Nephron progenitor cell (in vitro differentiated cells): ENCODE measurements at places on chromosomes 3 and 15.

- no peaks in the 10 kb centered on the region for H3K36me3 ChIP-seq
- H3K27me3 ChIP-seq = peaks cover 21% of the 10 kb centered on the region
- no peak overlapping the region for H3K4me3 ChIP-seq
- H3K27ac ChIP-seq = no peak overlapping the region
- H3K4me1 ChIP-seq = peaks cover 44% of the 10 kb centered on the region
Observed at GRCh38 chr15:65050270-65050669, 5.1 kb downstream of the SLC51B start.

- no peaks in the 10 kb centered on the region for H3K27me3 ChIP-seq
- DNase-seq = no peak
- no peak overlapping the region for H3K4me3 ChIP-seq
- H3K36me3 ChIP-seq = peaks cover 5% of the 10 kb centered on the region
- no peak overlapping the region for H3K27ac ChIP-seq
Observed at GRCh38 chr3:120928991-120929390, 21.0 kb downstream of the STXBP5L start.

DNA sequence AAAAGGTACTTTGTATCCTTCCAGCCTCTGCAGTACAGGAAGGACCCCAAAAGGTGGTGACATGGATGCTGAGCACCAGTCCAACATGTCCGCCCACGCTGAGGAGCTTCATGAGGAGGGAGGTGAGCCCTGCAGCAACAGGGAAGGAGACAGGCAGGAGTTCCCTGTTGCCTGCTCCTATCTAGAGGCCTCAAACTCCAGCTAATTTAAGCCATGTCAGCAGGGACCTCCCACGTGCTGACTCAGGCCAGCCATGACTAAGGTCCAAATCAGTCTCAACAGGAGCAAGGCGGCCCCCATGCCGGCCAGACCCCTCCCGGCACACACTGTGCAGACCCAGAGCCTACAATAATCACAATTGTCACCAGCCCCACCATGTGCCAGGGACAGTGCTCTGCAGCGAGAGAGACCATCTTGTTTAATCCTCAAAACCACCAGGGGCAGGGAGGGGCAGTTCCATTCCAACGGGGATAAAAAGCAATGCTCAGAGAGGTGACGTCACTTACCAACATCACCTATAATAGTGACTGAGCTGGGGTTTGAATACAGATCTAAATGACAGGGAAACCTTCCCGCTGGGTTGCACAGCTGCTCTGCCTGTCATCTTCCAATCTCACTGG is 54.5 kb upstream of the GATA2 start:
- H3K4me3 ChIP-seq = no peak overlapping the region
- peak overlapping the region; percentile 57 for H3K27ac ChIP-seq
- no peak for DNase-seq
- H3K4me1 ChIP-seq = peaks cover 46% of the 10 kb centered on the region
- H3K27me3 ChIP-seq = peaks cover 9% of the 10 kb centered on the region

- H3K27ac ChIP-seq = no peak overlapping the region
- H3K4me3 ChIP-seq = no peak overlapping the region
- H3K36me3 ChIP-seq = no peaks in the 10 kb centered on the region
- H3K27me3 ChIP-seq = peaks cover 8% of the 10 kb centered on the region
- no peak for DNase-seq
- H3K4me1 ChIP-seq = no peaks in the 10 kb centered on the region
Observed at GRCh38 chr15:55124616-55125015, 72.1 kb downstream of the RSL24D1 start.

DNA sequence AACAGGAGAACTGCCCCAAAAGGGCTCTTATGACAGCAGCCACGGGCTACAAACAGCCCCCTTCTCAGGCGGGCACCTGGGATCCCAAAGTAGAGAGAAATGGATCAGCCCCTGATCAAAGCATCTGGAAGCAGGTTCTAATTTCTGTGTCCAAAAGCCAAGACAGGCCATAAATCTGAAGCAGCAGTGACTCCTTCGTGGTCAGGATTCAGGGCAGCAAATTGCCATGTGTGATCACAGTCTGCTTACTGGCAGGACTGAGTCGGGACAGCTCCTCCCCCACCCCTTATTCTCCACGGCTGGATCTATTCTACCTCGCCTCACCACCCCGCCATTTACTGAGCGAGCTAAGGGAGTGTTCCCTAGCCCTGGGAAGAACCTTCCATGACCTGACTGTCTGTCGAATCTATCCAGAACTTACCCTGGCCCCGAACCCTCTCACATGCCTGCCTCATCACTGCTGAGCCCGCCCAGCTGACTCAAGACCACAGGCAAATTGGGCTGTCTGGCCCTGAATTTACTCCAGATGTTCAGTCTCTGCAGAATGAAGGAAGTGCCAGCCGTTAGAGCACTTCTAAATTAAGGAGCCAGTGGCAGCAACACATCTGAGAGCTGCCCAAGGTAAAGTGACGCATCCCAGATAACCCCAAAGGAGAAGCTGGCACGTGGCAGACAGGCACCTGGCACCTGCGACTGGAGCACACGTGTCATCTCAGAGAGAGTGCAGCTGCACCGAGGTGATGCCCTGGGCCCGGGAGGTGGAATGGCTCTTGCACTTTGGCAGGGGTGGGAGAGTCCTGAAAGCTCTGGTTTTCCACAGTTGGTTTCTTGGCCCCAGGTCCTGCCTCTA is 1.3 kb downstream of the LRRC15 start:
- no peak overlapping the region for H3K4me3 ChIP-seq
- peaks cover 51% of the 10 kb centered on the region for H3K27me3 ChIP-seq
- peaks cover 71% of the 10 kb centered on the region for H3K4me1 ChIP-seq
- H3K27ac ChIP-seq = no peak overlapping the region
- peak; percentile 48 for DNase-seq

GRCh38 chr3:98902351-98902740 is 851 bp upstream of the DCBLD2 start:
- H3K27ac ChIP-seq = peak overlapping the region; percentile 75
- no peak for DNase-seq
- H3K36me3 ChIP-seq = peaks cover 10% of the 10 kb centered on the region
- peaks cover 41% of the 10 kb centered on the region for H3K4me1 ChIP-seq
- H3K4me3 ChIP-seq = peak overlapping the region; percentile 96

GRCh38 chr3:133032301-133032700 is 5.9 kb upstream of the TMEM108 start:
- no peak for DNase-seq
- peaks cover 30% of the 10 kb centered on the region for H3K27me3 ChIP-seq
- peaks cover under 1% of the 10 kb centered on the region for H3K4me1 ChIP-seq
- no peaks in the 10 kb centered on the region for H3K36me3 ChIP-seq
- no peak overlapping the region for H3K27ac ChIP-seq

DNA sequence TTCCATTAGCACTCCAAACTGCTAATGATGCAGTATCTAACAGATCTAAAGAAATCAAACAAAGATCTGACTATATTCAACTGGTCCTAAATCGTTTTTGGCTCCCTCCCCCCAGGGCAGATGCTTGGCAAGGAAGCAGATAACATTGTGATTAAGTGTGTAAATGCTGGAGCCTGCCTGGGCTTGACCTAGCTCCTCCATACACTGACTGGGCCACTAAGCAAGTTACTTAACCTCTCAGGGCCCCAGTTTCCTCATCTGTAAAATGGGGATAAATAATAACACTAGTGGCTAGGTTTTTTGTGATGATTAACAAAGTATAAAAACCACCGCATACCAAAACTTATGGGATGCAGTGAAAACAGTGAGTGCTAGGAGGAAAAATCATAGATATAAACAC is 9.2 kb downstream of the EID1 start:
- no peaks in the 10 kb centered on the region for H3K27me3 ChIP-seq
- no peak overlapping the region for H3K4me3 ChIP-seq
- no peak for DNase-seq
- no peak overlapping the region for H3K27ac ChIP-seq
- peaks cover 37% of the 10 kb centered on the region for H3K4me1 ChIP-seq

DNA sequence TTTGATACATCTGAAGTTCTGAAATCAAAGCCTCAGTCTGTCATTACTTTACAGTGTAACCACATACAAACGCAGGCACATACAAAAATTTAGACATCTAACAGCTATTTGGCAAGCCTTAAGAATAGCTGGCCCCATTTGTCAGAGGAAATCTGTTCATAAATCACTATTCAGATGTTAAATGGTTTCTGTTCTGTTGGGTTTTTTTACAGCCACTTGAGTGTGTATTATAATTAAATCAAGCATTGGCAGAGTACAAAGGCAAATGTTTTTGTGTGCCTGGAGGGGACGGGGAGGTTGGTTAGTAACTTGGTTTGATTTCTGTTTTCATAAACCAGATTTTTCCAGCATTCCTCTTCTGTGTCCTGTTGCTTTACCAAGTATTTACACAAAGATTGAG is 24.1 kb downstream of the PIGB start:
- H3K4me1 ChIP-seq = no peaks in the 10 kb centered on the region
- H3K36me3 ChIP-seq = peaks cover 27% of the 10 kb centered on the region
- H3K27ac ChIP-seq = no peak overlapping the region
- no peak overlapping the region for H3K4me3 ChIP-seq
- H3K27me3 ChIP-seq = no peaks in the 10 kb centered on the region
- DNase-seq = no peak

DNA sequence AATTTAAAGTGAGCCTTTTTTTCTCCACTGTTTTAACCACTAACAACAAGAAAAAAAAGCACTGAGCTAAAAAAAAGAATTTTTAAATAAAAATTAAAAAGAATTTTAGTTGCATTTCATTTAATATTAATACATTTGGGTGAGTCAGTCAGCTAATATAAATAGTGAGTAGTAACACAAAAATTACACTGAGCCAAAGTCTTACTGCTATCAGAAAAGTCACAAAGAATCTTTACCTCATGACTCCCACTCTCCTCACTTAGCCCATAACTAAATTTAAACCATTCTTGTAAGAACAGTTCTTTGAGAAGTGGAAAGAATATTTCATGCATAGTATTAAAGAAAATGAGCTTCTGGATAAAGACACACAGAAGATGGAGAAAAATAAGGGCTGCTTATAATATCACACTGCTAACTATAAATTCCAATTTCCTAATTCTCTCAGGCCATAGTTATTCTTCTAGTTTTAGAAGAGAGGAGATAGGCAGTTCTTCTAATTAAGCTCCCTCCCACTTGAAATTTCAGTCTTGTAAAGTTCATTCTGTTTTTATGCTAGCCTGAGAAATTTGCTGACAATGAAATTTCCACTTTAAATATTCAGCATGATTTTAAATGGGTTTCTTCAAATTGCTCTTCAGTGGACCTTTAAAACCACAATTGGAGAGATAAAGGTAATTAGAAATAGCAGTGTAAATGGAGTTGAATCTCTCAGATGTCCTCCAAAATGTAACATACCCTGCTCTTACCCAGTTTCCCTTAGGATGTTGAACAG is 17.6 kb downstream of the SHQ1 start:
- H3K4me1 ChIP-seq = no peaks in the 10 kb centered on the region
- peaks cover 34% of the 10 kb centered on the region for H3K36me3 ChIP-seq
- no peak overlapping the region for H3K27ac ChIP-seq
- H3K4me3 ChIP-seq = no peak overlapping the region
- no peaks in the 10 kb centered on the region for H3K27me3 ChIP-seq

GRCh38 chr15:49904296-49904695 is 214.7 kb downstream of the ATP8B4 start:
- DNase-seq = no peak
- H3K36me3 ChIP-seq = no peaks in the 10 kb centered on the region
- H3K27me3 ChIP-seq = no peaks in the 10 kb centered on the region
- no peaks in the 10 kb centered on the region for H3K4me1 ChIP-seq

GRCh38 chr3:63467392-63467791 is 185.1 kb upstream of the SNTN start:
- H3K4me1 ChIP-seq = no peaks in the 10 kb centered on the region
- no peak overlapping the region for H3K4me3 ChIP-seq
- no peak for DNase-seq
- no peak overlapping the region for H3K27ac ChIP-seq

- peaks cover 15% of the 10 kb centered on the region for H3K27me3 ChIP-seq
- DNase-seq = no peak
- H3K36me3 ChIP-seq = no peaks in the 10 kb centered on the region
- H3K4me3 ChIP-seq = no peak overlapping the region
Observed at GRCh38 chr3:10353160-10353559, 32.2 kb upstream of the SEC13 start.

DNA sequence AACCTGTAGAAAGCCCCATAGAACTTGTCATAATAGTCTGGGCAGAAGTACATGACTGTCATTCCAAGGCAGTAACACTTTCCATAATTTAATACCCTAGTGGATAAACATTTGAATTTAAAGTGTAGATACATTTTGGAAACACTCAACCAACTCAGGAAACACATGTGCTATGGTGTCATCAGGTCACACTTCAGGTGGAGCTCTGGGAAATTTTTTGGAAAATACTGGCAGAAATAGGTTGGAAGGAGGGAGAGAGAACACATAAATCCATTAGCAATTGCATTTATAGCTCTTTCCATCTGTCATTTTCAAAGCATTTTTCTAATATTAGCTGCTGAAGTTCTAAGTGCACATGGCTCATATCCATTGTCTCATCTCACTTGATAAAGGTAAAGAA is 135.7 kb downstream of the MEIS2 start:
- no peak overlapping the region for H3K4me3 ChIP-seq
- no peaks in the 10 kb centered on the region for H3K36me3 ChIP-seq
- no peaks in the 10 kb centered on the region for H3K27me3 ChIP-seq
- DNase-seq = no peak
- no peak overlapping the region for H3K27ac ChIP-seq
- peaks cover 8% of the 10 kb centered on the region for H3K4me1 ChIP-seq

DNA sequence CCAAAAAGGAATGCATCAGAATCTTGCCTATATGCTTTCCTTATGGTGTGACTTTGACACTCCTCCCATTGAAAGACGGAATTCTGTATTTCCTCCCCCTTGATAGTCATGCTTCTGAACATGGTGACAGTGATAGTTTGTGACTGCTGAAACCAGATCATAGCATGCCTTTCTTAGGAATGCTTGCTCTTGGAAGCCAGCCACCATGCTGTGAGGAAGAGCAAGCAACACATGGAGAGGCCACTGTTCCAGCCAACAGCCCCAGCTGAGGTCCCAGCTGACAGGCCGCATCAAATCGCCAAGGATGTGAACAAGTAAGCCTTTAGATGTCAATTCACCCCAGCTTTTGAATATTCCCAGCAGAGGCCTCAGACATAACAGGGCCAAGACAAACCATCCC is 100.1 kb downstream of the IGF2BP2 start:
- H3K4me1 ChIP-seq = peaks cover 57% of the 10 kb centered on the region
- H3K27me3 ChIP-seq = no peaks in the 10 kb centered on the region
- no peak overlapping the region for H3K27ac ChIP-seq

DNA sequence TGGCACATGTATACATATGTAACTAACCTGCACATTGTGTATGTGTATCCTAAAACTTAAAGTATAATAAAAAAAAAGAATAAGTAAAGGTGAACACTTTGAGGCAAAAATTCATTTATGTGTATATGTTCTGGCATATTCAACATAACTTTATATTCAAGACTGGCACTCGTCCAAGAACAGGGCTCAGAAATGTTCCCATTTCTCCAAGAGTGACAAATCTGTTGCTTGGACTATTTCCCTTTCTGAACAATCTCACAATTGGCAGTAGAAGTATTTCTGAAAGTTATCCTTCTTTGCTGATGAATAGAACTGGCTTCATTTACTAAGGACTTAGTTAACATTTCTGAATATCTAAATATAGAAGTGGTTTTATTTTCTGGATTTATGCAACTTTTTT is 212.8 kb downstream of the ADAMTSL3 start:
- no peak for DNase-seq
- peaks cover 3% of the 10 kb centered on the region for H3K27me3 ChIP-seq
- H3K36me3 ChIP-seq = no peaks in the 10 kb centered on the region
- peaks cover 13% of the 10 kb centered on the region for H3K4me1 ChIP-seq
- H3K27ac ChIP-seq = no peak overlapping the region
